ENCODE measurements at places on chromosomes 2 and 18.

DNA sequence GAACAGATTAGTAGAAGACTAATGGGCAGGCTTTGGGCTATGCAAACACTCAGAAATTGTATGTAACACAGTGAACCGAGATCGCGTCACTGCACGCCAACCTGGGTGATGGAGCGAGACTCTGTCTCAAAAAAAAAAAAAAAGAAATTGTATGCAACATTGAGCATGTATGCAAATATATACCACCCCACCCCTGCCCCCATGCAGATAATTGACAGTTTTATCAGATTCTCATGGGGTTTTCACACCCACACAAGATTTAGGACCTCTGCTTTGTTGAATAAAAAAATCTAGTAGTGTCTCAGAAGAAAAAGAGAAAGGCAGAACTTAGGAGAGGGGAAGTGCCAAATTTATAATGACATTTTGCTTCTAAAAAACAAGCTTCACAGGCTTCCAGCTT, 131.6 kb upstream of the FN1 start:
- no peak for DNase-seq

- no peak for DNase-seq
Observed at GRCh38 chr2:36330473-36331395, 24.8 kb upstream of the CRIM1 start.

- no peak for DNase-seq
Observed at GRCh38 chr18:10440884-10441283, 13.6 kb upstream of the APCDD1 start.

GRCh38 chr2:147293991-147294824, 550.6 kb upstream of the ACVR2A start:
- DNase-seq, result no peak

- no peak for DNase-seq
Observed at GRCh38 chr2:176134035-176134434, 4.5 kb downstream of the HOXD8 start.

DNA sequence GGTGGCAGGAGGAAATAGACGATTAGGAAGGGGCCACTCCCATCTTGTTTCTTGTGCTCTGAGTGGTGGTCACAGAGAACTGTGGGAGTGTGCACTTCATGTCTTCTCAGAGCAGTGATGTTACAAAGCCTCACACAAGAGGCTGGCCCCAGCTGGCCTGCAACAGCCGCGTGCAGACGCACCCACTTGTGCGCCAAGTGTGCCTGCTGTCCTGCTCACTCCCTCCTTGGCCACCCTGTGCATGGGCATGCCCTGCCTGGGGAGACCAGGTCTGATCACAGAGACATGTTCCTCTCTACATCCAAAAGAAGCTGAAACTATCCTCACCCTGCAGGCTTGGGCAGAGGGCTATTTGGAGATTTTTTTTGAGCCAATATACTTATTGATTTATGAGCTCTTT, 108.4 kb downstream of the MRO start:
- DNase-seq, result no peak
